Activated CD8-positive, alpha-beta memory T cell treated with anti-CD3 and anti-CD28 coated beads for 48 hours (primary cell): ENCODE measurements at places on chromosomes 16 and 17.

DNA sequence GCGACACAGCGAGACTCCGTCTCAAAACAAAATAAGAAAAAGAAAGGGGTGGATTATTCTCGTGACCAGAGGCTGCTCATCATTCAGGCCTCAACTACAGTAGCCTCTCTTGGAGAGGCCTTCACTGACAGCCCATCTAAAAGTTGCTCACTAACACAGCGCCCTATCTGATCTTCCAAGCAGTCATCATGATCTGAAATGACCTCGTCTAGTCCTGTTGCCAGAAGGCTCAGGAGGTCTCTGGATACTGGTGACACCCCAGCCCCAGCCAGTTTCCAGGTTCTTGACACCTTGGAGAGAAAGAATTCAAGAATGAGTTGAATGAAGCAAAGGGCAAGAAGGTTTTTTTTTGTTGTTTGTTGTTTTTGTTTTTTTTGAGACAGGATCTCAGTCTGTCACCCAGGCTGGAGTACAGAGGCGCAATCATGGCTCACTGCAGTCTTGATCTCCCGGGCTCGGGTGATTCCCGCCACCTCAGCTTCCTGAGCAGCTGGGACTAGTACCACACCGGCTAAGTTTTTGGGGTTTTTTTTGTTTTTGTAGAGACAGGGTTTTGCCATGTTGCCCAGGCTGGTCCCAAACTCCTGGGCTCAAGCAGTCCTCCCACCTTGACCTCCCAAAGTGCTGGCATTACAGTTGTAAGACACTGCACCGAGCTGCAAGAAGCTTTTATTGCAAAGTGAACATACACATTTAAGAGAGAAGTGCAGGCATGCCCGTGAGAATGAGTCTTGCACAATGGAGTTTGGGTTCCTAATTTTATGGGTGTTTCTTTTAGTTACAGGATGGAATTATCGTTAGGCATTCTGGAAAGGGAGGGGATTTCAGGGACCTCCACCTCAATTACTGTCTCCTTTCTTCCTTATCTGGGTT, 2.7 kb upstream of the ZC3H7A start:
- DNase-seq: no peak

- no peak for DNase-seq
Measured at GRCh38 chr17:79976451-79976850, 59.2 kb downstream of the TBC1D16 start.

DNA sequence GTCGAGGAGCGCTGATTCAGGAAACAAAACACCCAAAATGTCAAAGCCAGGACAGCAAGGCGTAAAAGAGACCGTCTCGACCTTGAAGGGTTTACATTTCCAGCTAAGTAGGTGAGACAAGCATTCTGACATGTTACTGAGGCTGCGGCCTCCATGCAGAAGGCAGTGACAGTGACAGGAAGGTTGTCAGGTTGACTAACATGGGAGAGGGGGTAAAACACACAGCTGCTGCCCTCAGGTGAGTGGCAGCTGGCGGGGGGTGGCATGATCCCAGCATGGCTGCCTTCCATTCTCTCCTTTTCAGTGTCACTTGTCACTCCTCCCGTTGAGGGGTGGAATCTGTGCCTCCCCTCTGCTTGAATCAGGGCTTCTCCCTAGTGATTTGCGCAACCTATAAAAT, 31.9 kb upstream of the CRHR1 start:
- DNase-seq: no peak

- DNase-seq: no peak
Measured at GRCh38 chr17:55216888-55217287, 47.9 kb upstream of the HLF start.

- no peak for DNase-seq
Measured at GRCh38 chr16:87499189-87499486, 6.3 kb upstream of the ZCCHC14 start.

DNA sequence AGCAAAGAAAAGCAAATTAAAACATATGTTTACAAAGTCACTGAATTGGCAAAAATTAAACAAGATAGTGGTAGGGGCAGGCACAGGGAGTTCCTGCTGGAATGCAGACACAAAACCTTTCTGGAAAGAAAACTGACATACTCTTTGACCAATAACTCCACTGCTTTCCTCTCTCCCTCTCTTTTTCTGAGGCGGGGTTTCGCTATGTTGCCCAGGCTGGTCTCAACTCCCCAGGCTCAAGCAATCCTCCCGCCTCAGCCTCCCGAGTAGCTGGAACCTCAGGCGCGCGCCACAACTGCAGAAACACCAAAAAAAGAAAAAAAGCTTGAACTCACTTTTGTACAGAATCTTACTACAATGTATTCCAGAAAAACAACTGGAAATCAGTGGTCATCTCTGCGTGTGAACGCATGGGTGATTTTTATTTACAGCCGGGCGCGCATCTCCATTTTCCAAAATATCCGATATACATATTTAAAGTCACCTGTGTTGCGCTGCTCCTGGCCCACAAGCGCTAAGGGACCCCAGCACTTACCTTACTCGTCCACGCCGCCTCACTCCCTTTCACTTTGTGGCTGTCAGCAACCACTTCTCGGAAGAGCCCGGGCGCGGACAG, 480 bp downstream of the TXNL4B start:
- DNase-seq: no peak

GRCh38 chr16:3091551-3091950, 7.5 kb downstream of the ZSCAN10 start:
- DNase-seq: no peak

DNA sequence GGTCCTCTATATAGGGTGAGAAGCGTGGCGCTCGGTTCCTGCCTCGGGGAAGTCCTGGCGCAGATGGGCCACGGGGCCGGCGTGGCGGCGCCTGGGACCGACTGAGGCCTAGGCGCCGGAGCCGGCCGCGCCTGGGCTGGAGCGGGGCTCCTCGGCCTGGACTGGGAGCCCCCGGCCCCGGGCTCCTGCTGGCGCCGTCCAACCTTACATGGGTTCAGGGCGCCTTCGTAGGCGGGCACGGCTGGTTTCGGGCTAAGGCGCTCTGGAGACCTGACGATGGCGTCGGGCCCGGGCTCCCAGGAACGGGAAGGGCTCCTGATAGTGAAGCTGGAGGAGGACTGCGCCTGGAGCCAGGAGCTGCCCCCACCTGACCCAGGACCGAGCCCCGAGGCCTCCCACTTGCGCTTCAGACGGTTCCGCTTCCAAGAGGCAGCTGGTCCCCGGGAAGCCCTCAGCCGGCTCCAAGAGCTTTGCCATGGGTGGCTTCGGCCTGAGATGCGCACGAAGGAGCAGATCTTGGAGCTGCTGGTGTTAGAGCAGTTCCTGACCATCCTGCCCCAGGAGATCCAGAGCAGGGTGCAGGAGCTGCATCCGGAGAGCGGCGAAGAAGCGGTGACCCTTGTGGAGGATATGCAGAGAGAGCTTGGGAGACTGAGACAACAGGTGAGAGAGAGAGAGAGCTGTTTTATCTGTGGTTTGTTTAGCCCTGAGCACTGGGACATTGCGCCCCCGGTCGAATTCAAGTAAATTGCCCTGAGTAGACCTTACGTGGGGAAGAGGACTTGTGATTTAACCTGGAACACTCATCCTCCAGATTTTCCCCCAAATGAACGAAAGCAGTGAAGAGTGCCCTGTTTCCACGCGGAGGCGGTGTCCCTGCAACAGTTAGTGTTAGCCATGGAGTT, 504 bp downstream of the ZNF263 start:
- no peak for DNase-seq

DNA sequence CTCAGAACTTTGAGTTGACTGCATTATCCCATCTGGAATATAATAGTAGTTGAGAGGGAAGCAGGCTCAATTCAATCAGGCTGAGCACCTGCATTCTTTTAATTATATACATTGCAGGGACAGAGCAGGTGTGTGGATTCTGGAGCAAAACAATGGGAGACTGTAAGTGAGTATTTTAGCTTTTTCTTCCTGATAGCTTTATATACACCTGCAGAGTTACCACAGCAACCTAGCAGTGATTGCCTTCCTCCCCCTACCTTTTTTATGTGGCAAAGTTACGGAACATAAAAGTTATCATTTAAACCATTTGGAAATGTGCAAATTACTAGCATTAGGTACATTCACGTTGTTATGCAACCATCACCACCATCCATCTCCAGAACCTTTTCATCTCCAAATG, 25.4 kb upstream of the RHOT1 start:
- no peak for DNase-seq
